Stimulated activated naive CD8-positive, alpha-beta T cell treated with anti-CD3 and anti-CD28 coated beads, Interleukin-15, amount 100 ng/mL, for 72 hours (primary cell): ENCODE measurements at places on chromosomes 4 and X.

DNA sequence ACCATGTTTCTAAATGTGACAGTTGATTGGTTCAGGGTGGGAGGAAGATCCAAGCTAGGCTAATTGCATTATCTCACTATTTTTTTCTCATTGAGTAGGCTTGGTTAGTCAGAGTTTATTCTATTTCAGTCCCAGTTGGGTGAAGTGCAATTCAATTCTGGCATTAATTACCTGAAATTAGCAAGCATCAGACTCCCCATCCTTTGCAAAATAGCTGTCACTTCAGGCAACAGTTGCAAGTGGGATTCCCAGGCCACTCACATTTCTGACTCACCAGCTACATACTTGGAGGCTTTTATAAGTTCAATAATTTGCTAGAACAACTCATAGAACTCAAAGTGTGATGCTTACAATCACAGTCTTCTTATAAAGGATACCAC is 155.8 kb upstream of the HAND2 start:
- DNase-seq: no peak

GRCh38 chr4:2482693-2483092 is 13.8 kb downstream of the RNF4 start:
- no peak for DNase-seq

DNA sequence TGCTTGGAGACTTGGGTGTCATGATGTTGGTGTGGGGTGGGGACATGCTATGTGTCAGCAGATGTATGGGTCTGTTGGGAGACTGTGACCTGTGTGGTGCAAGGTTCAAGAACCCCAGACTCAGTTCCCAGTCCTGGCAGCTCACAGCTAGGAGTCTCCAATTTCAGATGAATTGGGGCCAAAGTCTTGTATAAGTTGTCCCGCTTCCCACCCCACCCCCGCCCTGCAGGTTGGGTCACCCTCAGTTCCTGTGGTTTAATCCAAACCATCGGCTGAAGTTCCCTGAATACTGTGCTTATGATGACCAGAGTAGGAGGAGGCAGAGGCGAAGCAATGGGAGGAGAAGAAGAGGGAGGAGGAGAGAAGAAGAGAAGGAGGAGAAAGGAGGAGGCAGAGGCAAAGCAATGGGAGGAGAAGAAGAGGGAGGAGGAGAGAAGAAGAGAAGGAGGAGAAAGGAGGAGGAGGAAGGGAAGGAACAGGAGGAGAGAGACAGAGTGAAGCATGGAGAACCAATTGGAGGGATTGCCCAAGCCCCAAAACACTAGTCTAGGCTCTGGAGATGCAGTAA is 112.6 kb downstream of the EFNB1 start:
- no peak for DNase-seq

GRCh38 chr4:8282742-8283141 is 13.2 kb downstream of the HTRA3 start:
- DNase-seq: no peak

- DNase-seq: no peak
These were observed 452.3 kb upstream of the GALNT7 start for GRCh38 chr4:172716291-172716690.

GRCh38 chr4:38902695-38903094 is 35.1 kb downstream of the FAM114A1 start:
- DNase-seq: no peak

DNA sequence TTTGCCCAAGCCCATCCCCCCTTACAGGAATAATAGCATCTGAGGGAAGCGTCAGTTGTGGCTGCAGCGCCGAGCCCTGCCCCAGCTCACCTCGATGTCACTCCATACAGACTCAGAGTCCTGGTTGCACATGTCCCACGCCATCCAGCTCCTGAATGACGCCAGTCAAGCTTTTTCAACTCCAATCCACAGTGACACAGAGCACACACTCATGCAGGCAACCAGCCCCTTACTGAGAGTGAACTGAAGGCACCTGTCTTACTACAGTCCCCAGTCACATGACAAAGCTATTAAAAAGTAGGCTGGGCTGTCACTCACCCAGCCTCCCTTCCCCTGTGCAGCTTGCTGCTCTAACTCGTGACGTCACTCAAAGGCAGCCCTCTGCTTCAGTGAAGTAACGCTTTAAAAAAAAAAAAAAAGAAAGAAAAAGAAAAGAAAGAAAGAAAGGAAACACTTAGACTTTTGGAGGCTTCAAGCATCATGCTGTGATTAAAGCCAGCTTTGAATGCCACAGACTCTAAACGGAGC is at the start of gene PPARGC1A:
TSS of gene PPARGC1A (minus strand) at position 234 of the 528 bp plus-strand sequence. CDS start at position 144, 90 bp downstream.
- DNase-seq: no peak

DNA sequence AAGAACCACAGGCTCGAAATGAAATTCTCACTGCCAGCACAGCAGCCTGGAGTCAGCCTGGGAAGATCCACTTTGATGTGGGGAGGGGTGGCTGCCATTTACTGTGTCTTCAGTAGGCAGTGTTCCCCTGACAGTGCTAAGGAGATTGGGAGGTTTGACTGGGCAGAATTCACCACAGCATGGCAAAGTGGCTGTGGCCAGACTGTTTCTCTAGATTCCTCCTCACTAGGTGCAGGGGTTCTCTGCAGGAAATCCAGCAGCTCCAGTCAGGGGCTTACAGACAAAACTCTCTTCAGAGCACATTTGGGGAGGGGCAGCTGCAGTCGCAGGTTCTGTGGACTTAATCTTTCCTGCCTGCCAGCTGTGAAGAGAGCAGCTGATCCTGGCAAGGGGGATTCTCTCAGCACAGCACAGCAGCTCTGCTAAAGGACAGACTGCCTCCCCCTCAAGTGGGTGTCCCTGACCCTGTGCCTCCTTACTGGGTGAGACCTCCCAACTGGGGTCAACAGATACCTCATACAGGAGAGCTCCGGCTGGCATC is 1174.0 kb downstream of the RAPGEF2 start:
- no peak for DNase-seq

DNA sequence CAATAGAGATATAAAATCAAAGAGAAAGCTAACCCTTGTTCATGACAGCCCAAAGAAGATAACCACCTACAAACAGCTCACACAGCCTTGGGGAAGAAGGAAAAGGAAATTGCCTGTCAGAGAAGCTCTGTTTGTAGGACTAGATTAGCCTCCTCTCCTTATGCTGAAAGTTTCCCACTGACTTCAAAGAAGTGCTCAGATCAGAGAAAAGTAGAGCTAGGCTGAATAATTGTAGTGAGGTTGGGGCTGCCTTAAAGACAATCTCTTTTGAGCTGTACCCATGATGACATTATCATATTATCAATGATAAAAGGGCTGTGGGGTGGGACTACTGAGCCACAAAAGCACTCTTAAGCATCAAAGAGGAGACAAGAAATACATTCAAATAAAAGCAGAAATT is 223.0 kb upstream of the GALNT7 start:
- no peak for DNase-seq

DNA sequence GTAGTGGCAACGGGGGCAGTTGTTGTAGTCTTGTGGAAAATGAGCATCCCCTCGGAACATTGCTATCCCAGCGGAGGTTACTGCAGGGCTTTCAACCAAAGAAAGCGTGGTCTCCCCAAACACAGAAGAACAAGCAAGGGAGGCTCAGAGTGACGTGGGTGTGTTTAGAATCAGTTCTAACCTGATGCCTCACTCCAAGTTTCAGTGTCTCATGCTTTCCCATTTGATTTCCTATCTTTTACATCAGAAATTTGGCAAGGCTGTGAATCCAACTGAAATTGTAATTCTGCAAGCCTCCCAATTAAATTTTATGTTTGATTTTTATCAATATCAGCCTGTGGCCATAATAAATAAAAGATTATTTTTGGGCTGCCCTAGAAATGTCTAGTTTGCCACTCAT is 156.1 kb upstream of the LNX1 start:
- DNase-seq: no peak

- no peak for DNase-seq
These were observed 80.7 kb upstream of the PRPS1 start for GRCh38 chrX:107547621-107548020.

DNA sequence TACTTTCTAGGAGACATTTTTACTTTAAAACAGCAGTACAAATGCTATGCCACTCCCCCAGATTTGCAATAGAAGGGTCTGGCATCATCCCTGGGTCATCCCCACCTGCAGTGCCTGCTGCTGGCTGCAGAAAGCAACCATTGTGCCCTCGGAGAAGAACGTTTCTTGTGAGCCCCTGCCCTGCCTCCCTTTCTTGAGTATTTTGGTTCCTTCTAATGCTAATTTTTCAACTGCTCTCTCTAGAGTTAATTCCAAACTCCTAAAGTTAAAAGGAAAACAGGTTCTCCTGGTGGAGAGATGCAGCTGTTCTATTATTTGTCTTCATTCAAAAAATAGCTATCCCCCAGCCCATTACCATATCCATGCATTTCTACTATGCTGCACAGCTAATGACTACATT is 107.1 kb downstream of the IDS start:
- no peak for DNase-seq

- DNase-seq: no peak
These were observed 26.1 kb upstream of the TMEM154 start for GRCh38 chr4:152705903-152706302.

DNA sequence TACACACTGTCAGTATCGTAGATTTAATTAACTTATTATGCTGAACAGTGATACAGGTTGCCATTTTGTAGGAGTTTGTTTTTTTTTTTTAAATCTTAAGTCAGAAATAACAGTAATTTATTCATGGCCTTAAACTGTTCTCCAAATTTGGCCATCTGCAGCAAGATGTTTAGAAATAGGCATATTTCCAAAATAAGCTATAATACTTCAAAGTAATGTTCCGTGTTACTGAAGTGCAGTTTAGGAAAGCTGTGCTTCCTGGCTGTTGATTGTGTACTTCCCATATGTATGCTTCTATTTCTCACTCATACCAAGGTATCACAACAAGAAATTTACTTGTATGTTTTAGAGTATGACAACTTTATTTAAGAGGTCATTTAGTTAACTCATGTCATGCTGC is 28.9 kb downstream of the CPEB2 start:
- DNase-seq: no peak

DNA sequence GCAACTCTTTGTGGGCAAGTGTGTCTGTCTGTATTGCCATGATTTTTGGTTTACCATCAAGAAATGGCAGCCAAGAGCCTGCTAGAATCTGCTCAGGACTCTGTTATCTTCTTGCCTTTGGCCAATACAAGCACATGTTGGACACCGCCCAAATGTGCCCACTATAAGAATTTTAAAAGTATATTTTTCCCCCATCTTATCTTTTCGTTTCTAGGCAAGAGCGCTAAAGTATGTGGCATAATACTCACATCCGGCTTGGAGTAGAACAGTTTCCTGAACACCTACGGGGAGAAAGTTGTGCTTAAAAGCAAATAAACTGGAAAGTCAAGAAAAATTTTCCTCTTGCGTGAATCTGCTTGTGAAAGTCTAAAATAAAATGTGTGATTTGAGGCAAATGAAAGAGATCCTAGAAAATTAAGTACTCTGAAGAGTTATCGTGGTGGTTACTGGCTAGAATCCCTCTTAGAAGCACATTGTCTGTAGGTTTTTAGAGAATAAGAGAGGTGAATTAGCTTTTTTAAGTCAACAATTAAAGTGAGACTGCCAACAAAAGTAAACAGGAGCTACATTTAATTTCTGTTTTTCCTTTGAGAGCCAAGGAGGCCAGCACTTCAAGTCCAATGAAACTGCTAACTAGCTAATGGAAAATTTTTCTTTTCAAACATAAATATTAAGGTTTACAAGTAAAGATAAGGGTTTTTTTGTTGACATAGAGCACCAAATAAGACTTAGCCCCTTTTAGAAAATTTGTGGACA is 220.2 kb downstream of the SOWAHB start:
- no peak for DNase-seq

DNA sequence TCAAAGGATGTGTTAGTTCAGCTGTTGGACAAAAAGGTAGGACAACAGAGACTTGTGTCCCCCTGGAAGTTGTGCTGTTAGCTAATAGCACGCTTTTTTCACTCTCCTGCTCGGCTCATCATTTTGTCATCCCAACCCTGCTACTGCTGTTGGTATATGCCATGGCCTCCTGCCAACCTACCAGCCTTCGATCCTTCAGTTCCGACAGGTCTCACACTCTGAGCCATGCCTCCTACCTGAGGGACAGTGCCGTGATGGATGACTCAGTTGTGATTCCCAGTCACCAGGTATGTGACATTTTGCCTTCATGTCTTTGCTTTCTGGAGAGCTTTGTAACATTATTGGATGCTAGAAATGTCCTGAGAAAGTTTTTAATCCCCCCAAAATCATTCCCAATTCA is 268.1 kb downstream of the ANK2 start:
- no peak for DNase-seq

GRCh38 chr4:184442314-184442635 is 32.1 kb downstream of the IRF2 start:
- DNase-seq: no peak

GRCh38 chr4:948936-949300 is 16.7 kb downstream of the TMEM175 start:
- no peak for DNase-seq

GRCh38 chr4:182786991-182787390 is 130.2 kb downstream of the DCTD start:
- DNase-seq: no peak

- DNase-seq: no peak
These were observed 33.8 kb downstream of the FAM13A start for GRCh38 chr4:89023140-89023539.

GRCh38 chr4:1055721-1056590 is 44.5 kb downstream of the FGFRL1 start:
- peak; percentile 73 for DNase-seq

- DNase-seq: no peak
These were observed 150.6 kb downstream of the ADAMTS3 start for GRCh38 chr4:72418458-72418857.
